ENCODE measurements at places on chromosomes 13 and 19. TPM values are rescaled to one million over a fixed set of nuclear protein-coding genes. Genes with fewer than 3 reads are reported as not detected.

TBCB gene
- 61.6 TPM for total RNA-seq

ACP5 gene
- total RNA-seq, result 2.6 TPM

PROZ gene
- total RNA-seq, result 3.1 TPM

PODNL1 gene
- total RNA-seq, result 13.2 TPM

ANKLE1 gene
- not detected for total RNA-seq

SLITRK5 gene
- 3.6 TPM for total RNA-seq

DGKH gene
- total RNA-seq, result 17.1 TPM

ANGPTL4 gene
- 5.3 TPM for total RNA-seq

OVOL3 gene
- total RNA-seq, result not detected

NKPD1 gene
- 0.48 TPM for total RNA-seq

CGB8 gene
- total RNA-seq, result not detected

CEACAM3 gene
- 3.4 TPM for total RNA-seq

NAPSA gene
- total RNA-seq, result 1.2 TPM

RAX2 gene
- 0.96 TPM for total RNA-seq

MYH14 gene
- total RNA-seq, result 17.1 TPM

TPTE2 gene
- total RNA-seq, result not detected

RPL18A gene
- total RNA-seq, result 957 TPM

STOML3 gene
- total RNA-seq, result 4.1 TPM

KCNK6 gene
- total RNA-seq, result 12.3 TPM

IL17D gene
- 11.8 TPM for total RNA-seq

LGALS14 gene
- total RNA-seq, result not detected

RGL3 gene
- 0.96 TPM for total RNA-seq

TTC9B gene
- total RNA-seq, result not detected

Measured in umbilical cord (tissue), 2 donors.